ENCODE measurements at places on chromosomes 6 and 20.

GRCh38 chr6:130780122-130780521 is 47.1 kb upstream of the SMLR1 start:
- no peak for DNase-seq

DNA sequence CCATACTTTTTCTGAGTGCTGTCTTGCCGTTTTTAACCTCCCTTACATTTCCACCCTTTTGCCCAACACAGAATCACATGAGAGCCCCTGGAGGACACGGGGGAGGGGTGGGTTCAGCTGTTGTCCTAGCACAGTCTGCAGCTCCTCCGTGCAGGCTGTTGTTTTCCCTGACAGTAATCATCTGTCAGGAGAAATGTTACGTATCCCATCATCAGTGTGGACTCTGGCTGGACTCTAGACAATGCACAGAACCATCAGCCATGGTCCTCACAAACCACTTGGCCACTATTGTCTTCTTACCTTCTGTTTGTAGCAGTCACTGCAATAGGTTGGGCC is 92.1 kb downstream of the RIN2 start:
- DNase-seq = peak; percentile 59

- DNase-seq = no peak
Measured at GRCh38 chr6:104623052-104623690, 236.5 kb downstream of the HACE1 start.

DNA sequence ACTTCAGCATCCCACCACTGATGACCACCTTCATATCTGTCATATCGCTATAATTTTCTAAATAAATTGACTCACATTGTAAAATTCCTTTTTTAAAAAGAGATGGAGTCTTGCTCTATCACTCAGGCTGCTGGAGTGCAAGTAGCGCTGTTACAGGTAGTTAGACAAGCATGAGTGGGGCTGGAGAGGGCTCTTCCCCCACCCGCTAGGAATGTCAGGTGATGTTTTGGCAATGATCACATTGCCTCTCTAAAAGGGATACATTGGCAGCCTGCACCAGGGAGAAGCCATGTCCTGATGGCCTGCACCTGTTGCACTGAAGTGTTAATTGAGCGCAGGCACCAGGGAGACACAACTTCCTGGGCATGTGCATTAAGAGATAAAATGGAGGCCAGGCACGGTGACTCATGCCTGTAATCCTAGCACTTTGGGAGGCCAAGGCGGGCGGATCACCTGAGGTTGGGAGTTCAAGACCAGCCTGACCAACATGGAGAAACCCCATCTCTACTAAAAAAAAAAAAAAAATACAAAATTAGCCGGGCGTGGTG is 16.9 kb upstream of the SLC22A16 start:
- no peak for DNase-seq

GRCh38 chr6:18444111-18444510 is 57.0 kb downstream of the RNF144B start:
- no peak for DNase-seq

DNA sequence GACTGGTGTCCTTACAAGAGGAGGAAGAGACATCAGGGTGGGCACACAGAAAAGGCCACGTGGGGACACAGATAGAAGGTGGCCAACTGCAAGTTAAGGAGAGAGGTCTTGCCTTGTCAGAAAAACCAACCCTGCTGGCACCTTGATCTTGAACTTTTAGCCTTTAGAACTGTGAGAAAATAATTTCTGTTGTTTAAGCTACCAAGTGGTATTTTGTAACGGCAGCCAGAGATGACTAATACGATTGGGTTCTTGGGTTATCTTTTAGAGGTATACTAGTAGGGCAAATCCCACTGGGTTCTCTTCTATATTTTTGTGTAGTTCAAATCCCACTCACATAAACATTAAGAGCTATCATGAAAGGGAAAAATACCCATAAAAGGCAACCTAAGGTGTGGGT is 31.9 kb upstream of the ZBTB24 start:
- no peak for DNase-seq

DNA sequence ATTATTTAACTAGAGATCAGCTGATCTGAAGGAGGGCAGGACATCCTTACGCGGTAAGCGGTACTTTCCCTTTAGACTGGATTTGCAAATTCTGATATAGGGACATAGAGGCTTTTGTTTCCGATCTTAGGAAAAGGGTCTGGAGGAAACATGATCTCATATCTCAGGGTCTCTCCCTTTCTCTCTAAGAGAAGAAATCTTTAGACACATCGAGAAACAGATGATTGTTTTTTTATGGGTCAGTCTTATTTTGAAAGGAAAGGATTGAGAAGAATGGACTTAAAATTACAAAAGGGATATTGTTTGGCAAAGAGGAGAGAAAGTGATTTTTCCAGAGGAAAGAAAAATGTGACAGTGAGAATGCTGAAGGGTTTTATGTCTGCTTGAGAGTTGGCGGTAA is 83.9 kb upstream of the OGFRL1 start:
- no peak for DNase-seq

DNA sequence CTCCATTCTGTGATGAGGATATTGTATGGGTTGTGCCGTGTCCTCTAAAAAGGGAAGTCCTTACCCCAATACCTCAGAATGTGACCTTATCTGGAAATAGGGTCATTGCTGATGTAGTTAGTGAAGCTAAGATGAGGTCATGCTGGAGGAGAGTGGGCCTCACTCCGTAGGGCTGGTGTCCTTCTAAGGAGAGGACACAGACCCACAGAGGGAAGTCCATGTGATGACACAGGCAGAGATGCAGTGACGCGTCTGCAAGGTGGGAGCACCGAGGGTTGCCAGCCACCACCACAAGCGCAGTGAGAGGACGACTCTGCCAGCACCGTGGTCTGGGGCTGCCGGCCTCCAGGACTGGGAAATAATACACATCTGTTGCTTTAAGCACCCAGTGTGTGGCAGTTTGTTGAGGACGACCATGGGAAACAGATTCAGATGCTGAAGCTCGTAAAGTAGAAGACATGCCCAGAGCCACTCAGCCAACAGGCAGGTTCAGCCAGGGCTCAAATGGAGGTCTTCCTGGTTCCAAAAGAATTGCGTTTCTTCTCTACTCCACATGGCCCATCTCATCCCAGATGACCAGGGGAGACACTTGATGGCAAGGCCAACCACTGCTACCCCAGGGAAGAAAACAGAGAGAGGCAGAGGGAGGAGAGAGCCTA is 59.2 kb upstream of the DUSP22 start:
- no peak for DNase-seq

- no peak for DNase-seq
Measured at GRCh38 chr6:84623956-84624680, 140.3 kb downstream of the TBX18 start.

- DNase-seq = no peak
Measured at GRCh38 chr6:122709922-122710512, 69.5 kb upstream of the FABP7 start.

- no peak for DNase-seq
Measured at GRCh38 chr6:53035549-53036213, 29.5 kb upstream of the FBXO9 start.

All from right forelimb (tissue), 1 donor.